ENCODE measurements at places on chromosomes 3 and 15.

DNA sequence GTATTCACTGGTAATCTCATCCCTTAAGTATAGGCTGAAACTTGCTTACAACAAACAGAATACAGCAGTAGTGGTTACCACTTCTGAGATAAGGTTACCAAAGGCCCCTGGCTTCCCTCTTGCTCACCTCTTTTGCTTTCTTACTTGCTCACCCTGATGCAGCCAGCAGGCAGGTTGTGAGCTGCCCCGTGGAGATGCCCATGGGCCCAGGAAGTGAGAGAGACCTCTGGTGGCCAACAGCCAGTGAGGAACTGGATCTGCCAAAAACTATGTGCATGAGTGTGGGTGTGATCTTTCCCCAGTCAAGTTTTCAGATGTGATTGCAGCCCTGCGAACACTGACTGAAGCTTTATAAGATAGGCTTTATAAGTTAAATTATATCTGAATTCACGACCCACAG lies 48.7 kb downstream of the NMNAT3 start:
- peak; percentile 25 for DNase-seq

DNA sequence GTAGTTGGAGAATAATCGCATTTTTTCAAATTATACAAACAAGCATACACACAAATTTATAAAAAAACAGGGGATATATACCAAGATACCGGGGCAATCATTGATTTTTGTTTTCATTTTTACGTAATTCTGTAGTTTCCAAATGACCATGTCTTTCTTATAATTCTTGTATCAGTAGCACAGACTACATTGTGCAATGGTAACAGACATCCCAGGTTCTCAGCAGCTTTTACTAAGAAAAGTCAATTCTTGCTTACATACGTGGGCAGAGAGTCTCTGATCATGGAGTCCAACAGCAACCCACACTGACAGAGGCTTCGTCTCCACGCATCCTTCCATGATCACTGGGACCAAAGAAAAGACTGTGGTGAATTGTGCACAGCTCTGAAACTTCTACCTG lies 441.3 kb downstream of the TBL1XR1 start:
- no peak for DNase-seq

DNA sequence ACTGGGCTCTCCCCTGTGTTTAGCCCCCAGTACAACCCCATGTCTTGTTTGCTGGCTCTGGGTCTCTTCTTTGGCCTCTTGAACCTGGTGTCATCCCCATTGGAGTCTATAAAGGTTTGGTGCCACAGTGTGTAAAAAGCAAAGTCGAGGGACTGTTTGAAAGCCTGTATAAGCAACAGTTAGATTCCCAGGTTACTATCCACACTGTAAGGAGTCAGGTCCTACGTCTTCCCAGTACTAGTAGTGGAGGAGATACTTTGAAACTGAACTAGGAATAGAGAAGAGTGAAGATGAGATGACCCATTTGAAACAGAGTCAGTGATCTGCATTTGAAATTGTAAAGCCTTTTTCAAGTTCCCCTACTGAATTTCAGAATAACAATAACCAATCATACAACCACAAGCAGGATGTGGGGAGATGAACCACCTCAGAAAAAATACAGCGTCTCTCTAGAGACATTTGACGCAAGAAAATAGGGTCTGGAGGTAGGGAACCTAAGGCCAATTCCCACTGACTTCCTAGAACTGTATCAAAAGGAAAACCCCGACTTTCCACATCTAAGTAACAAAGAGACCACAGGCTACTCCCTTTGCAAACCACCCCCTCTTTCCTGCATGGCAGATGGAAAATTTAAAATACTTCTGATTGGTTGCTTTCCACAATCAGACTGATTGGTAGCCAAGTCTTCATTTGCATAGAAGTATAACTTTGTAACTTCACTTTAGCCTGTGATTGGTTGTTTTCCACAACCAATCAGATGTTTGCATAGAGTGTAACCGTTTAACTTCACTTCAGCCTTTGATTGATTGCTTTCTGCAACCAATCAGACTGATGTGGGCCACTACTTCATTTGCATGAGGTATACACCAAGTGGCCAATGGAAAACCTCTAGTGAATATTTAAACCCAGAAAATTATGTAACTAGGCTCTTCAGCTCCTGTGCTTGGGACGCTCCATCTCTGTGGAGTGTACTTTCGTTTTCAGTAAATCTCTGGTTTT lies 49.9 kb upstream of the NEDD4 start:
- DNase-seq: no peak

- DNase-seq: no peak
Observed at GRCh38 chr15:73750438-73750837, 2.7 kb downstream of the INSYN1 start.

Measured in EH (cell line).